ENCODE measurements at places on chromosomes 5 and 9. TPM values are rescaled to one million over a fixed set of nuclear protein-coding genes. Genes with fewer than 3 reads are reported as not detected.

CDKN2A gene
- 4.8 TPM for polyA plus RNA-seq

DNA sequence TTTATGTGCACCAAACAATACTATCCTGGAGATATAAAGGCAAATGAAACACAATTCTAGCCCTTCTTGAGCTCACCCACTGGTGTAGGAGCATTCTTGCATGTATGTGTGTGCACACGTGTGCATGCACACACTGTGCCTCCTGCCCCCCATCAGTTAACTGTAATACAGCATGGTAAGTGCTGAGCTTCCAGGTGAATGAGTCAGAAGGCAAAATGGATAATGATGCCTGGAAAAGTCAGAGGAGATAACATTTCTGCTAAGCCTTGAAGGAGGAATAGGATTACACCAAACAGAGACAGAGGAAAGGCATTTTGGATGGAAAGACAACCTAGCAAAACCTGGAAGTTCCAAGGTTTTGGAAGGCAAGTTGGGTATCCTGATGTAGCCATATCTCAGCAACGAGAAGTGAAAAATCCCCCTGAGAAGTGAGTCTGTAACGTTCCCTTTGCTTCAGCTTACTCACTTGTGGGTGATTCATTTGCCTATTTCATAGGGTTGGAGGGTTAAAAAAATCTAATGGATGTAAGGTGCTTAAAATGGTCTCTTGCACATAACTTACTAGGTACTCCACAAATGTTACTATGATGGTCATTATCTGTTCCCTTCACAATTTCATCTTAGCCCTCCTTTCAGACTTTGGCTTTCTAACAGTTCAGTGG lies 101.4 kb upstream of the STC2 start:
- DNase-seq: no peak

- peak; percentile 67 for DNase-seq
These were observed 47.7 kb upstream of the TTC39B start for GRCh38 chr9:15354713-15355112.

STING1 gene
- polyA plus RNA-seq: 5.1 TPM

- no peak for DNase-seq
These were observed 200.0 kb downstream of the MELK start for GRCh38 chr9:36772449-36773403.

GRCh38 chr9:86413971-86414880 lies 60.0 kb upstream of the TUT7 start:
- DNase-seq: peak; percentile 25

ACTL7B gene
- polyA plus RNA-seq: 0.11 TPM

- DNase-seq: no peak
These were observed at the start of gene OLFM1 for GRCh38 chr9:135087489-135087792. TSS of gene OLFM1 (plus strand) at chr9:135087668. CDS start at chr9:135087990, 322 bp downstream.

CCDC69 gene
- 12.2 TPM for polyA plus RNA-seq

DNA sequence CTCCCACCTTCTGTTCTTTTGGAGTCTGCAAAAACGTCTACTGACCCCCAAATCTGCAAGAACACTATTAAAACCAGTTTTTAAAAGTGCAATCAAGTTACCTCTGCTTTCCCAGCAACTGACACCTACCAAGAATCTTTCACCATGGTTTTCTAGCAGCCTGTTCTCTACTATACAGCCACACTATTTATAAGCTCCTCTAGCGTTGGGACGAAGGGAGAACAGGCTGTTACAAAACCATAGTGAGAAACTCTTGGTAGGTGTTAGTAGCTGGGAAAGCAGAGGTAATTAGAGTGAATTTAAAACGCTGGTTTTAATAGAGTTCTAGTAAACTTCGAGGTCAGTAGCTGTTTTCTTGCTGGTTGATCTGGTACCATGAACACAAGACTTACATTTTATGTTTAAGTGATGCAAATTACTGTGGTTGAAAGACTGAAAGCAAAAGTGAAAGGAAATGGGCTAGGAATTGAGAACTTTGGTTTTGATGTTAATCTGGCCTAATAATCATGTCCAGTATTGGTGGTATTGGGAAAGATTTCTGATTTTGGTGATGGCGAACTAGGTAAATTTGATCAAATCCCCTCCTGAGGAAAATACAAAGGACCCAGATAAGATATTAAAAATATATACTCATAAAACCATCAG lies 5.3 kb downstream of the MROH2B start:
- no peak for DNase-seq

DNA sequence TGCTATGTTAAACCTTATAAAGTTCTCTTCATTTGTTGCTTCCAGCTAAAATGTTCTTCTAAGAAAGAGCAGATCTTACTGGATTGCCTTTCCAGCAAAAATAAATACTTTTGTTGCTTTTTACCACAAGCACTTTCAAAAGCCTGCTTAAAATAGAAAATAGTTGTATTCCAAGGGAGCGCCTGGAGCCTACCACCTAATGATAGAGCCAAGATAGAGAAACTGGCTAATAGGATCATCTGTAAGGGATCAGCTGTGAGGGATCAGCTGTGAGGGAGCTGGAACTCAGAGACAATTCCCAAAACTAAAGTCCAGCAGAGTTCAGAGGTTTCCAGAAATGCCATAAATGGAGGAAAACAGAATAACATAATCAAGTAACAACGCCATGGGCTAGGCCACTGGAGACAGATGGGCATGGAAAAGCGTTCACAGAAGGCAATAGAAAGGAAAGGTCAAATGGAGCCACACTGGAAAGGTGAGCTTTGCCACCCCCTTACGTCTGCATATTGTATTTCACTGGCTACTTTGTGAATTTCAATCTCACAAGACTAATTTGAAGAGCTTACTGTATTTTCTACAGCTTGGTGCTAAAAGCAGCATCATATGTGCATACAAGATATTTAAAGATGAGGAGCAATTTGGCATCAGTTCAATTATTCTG lies 140.6 kb upstream of the TLE4 start:
- DNase-seq: no peak

PITX1 gene
- 11.7 TPM for polyA plus RNA-seq

DNA sequence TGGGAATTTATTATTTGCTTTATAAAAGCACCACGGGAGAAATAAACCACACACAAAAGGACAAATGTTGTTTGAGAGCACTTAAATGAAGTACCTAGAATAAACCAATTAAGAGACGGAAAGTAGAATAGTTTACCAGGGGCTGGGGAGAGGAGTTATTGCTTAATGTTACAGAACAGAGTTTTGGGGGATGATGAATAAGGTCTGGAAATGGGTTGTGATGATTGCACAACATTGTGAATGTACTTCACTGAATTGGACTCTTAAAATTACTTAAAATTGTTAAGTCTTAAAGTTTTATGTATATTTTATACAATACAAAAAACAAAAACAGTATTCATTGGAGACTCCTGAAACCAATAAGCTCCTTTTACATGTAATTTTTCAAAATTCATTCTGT lies 1.5 kb downstream of the ZBTB43 start:
- no peak for DNase-seq

- DNase-seq: no peak
These were observed 25.4 kb upstream of the DCP2 start for GRCh38 chr5:112951124-112951702.

GGTA1 gene
- not detected for polyA plus RNA-seq

- no peak for DNase-seq
These were observed 3.4 kb downstream of the GARNL3 start for GRCh38 chr9:127267793-127268525.

DNA sequence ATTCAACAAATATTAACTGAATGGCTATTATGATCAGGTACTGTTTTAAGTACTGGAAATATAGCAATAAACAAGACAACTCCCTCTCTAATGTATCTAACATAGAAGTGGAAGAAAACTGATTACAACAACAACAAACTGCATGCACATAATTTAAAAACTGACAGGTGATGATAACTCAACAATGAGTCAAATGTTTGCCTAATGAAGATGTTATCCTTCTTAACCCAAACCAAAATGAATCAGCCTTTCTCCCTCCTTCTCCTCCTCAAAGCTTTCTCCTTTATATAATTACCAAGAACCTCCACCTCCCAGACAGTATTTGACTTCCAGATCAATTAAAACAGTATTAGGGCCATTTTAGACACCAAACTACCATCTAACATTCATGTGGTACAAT lies 49.3 kb downstream of the RICTOR start:
- no peak for DNase-seq

QRFP gene
- polyA plus RNA-seq: not detected

- no peak for DNase-seq
These were observed 463.1 kb downstream of the NR2F1-AS1 start for GRCh38 chr5:93117751-93118531.

GRCh38 chr5:178341091-178341850 lies 108.7 kb upstream of the PHYKPL start:
- no peak for DNase-seq

GRCh38 chr5:111779922-111780292 lies 22.9 kb upstream of the NREP start:
- no peak for DNase-seq

DNA sequence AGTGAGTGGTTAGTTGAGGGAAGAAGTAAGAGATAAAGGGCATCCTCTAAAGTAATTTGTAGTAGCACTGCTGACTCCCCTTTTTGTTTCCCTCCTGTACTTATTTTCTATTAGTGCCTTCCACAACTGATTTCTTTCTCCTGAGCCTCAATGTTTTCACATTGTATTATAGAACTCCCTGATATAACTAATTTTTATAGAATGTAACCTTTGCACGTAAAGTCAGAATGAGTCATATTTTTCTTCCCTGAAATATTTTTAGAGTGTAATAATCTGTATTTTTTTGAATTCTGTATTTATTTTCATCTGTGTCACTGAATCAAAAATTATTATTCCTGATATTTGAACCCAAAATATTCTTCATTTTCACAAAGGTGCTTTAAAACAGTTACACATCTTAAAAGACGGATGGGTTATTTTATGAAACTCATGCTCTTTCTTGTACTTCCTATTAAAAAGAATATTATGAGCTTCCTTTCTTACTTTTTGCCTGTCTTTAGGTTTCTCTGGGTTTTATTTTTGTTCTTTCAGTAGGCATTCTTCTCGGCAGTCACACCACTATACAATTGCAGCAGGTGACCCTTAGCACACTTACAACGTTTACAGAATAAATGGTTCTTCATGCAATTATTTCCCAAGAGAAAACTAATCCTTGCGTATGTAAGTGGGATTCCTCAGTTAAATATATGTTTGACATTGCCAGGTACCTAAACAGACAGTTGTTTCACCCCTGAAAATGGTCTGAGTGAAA lies 30.5 kb upstream of the DMRTA1 start:
- DNase-seq: no peak

DNA sequence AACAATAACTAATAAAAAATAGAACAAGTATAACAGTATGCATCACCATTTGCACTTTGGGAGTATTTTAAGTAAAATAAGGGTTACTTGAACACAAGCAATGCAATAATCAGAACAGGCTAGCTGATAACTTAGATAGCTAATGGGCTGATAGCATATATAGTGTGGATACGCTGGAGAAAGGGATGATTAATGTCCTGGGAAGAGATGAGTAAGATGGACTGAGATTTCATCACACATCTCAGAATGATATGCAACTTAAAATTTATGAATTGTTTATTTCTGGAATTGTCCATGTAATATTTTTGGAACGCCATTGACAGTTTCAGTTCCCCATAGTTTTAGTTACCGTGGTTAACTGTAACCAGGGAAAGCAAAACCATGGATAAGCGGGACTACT lies 173.6 kb downstream of the ISL1 start:
- no peak for DNase-seq

DNA sequence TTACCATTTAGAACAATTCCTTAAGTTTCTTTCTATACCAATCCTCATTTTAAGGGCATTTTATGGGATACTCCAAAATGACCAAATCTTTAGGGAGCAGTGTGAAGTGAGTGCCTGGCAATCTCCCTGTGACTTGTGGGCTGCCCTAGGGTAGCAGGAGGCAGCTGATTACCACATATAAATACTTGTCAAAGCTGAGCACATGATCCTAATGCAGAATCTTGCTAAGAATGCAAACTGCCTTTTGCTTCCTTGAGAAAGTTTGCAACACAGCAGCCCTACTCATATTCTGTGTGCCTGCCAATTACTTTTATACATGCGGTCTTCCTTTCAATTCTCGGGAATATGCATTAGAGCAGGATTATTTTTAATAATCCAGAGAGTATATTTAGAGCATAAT lies 18.2 kb upstream of the NREP start:
- DNase-seq: no peak

ISL1 gene
- polyA plus RNA-seq: not detected

- no peak for DNase-seq
These were observed 14.6 kb upstream of the COL15A1 start for GRCh38 chr9:98929071-98929470.

- DNase-seq: no peak
These were observed 63.7 kb upstream of the CACNA1B start for GRCh38 chr9:137813651-137814415.

DNA sequence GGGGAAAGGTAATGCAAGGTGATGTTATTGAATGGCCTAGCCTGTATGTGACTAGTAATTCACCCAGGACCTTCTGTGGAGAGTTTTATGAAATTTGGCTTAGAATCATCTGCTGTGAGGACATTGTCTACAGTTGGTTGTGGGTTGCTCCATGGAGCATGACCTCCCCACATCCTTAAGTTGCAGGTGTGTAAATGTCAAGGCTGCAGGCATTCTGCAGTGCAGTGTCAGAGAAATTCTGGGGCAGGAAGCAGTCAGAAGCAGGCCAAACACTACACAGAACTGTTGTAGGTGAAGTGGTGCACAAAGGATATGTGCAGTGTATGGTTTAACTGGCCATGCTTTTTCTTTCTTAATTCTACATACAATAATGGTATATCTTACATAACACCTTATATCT lies 588.3 kb downstream of the EBF1 start:
- DNase-seq: no peak

MYMK gene
- polyA plus RNA-seq: not detected

HDHD3 gene
- 38.5 TPM for polyA plus RNA-seq

- DNase-seq: no peak
These were observed 106.6 kb upstream of the PJA2 start for GRCh38 chr5:109516390-109516789.

DNA sequence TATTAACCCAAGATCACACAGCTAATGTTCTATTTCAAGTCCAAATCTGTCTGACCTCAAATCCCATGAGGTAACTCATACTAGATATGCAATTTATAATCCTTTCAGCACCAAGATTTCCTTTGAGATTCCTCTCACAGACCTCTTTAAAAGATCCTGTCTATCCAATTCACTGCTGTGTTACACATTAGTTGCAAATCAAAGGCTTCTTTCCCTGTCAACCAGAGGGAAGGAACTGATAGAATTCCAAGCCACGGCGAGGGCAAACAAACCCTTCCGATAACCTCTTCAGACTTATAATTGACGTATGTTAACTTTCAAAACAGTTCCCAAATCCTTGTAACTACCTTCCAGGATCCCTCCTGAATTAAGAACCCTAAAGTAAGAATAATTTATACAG lies 168.9 kb downstream of the DRD1 start:
- DNase-seq: no peak

DNA sequence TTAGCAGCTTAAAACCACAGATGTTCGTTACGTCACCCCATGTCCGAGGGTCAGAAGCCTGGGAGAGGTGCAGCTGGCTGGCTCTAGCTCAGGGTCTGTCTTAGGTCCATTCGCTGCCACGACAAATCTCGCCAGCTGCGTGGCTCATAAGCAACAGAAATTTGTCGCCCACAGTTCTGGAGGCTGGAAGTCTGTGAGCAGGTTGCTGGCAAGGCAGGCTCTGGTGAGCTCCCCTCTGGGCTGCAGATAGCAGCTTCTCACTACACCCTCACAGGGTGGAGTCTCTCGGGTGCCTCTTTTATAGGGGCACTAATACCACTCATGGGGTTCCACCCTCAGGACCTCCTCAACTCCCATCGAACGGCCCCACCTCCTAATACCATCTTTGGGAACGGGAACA lies 40.1 kb upstream of the FCN2 start:
- no peak for DNase-seq
